ENCODE measurements at places on chromosomes 4 and X. TPM values are rescaled to one million over a fixed set of nuclear protein-coding genes. Genes with fewer than 3 reads are reported as not detected.

SATL1 gene
- not detected for total RNA-seq

STK26 gene
- 1.8 TPM for total RNA-seq

OR13H1 gene
- total RNA-seq = not detected

AREG gene
- 4.0 TPM for total RNA-seq

TTC29 gene
- not detected for total RNA-seq

GRCh38 chr4:165133150-165133549 lies 20.5 kb upstream of the TMEM192 start:
- DNase-seq = no peak

DNA sequence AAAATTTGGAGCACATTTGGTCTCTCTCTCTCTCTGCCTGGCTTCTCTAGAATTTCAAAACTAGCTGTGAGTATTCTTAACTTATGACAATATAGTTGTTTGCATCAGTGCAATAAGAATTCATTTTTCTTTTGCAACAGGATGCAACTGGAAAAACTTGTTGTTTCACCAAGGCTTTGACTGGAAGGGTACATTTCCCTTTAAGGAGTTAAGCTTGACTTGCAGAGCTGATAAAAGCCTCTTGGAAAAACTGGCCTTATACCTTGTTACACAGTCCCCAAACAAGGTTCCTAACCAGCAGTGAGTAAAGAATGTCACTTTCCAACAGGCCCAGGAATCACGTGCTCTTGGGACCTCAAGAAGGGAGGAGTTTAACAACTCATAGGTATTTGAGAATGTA lies 25.9 kb upstream of the ZNF718 start:
- DNase-seq = no peak

DNA sequence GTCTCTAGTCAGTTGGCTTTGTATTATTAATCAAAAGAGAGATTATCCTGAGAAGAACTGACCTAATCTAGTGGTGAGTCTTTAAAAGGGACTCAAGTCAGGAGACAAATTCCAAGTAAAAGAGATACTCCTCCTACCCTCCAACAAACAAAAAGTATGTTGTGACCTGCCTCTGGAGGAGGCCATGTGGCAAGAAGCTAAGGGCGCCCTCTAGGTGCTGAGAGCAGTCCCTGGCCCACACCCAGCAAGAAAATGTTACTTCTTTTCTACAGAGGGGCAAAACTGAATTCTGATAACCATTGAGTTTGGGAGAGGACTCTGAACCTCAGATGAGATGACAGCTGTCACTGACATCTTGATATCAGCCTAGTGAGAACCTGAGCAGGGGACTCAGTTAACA lies 953.6 kb upstream of the AGA start:
- DNase-seq = no peak

GRCh38 chr4:35725131-35725530 lies 519.2 kb downstream of the ARAP2 start:
- no peak for DNase-seq

GRCh38 chrX:7170898-7171297 lies 22.9 kb upstream of the PUDP start:
- DNase-seq = no peak

DNA sequence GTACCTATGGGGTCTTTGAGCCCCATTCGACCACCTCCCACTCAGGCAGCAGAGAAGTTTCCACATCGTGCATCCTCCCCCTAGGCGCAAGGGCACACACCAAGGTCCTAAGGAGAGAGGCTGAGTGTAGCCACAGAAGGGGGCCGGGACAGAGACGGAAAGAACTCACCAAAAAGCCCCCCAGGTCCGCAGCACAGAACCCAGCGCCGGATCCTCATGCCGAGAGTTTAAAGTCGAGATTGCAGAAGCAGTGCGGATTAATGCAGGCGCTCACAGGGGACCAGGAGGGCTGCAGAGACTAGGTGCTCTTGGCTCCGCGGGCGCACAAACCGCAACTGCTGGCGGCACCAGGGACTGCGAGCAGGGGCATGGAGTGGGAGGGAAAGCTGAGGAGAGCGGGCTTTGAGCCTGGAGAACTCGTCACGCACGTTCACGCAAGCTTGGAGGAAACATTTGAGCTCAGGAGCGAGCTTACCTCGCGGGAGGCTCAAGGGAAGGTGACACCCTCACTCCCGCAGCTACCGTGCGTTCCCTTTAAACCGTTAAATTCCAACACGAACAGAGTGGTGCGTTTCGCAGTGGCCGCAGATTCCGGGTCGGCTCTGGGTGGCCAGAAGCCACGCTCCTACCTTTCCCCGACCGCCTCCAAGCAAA lies 8.5 kb downstream of the NKX3-2 start:
- no peak for DNase-seq

DNA sequence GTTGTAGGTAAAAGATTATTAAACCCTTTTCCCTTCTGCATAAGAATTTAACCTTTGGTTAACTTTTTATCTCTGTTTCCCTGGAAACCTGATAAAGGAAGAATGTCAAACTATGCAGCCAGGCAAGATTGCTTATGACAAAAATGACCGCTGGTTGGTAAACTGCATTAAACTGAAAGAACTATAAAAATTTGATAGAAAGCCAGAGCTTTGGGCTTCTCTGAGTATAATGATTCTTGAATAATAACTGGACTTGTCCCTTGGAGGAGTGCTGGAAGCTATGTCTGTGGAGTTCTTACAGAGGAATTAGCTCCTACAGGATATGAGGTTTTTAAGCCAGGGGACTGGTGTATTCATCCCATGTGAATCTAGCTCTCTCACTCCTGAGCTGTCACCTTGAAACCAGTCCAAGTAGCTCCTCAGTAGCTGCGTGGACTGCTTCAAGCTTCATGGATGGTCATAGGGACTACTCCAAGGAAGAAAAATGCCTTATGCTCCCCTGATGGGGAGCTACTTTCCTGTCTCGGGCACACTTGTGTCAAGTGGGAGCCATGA lies 52.0 kb downstream of the RASL11B start:
- no peak for DNase-seq

DNA sequence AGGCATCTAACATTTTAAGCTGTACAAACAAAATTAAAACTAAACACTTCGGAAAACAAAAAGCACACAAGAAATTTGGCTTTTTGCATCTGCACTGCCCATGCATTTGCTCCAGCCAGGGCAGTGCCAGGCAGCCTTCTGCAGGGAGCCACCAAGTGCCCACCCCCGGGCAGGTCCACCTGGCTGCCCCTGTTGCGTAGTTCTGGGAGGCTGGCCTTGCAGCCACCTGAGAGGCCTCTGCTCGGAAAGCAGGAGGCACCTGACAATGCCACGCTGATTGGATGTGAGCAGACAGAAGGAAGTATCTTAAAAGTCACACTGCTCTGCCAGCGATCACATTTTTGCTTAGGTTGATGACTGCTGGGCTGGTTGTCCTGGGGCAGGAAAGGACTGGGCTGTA lies 3.5 kb downstream of the TMEM271 start:
- DNase-seq = no peak

DNA sequence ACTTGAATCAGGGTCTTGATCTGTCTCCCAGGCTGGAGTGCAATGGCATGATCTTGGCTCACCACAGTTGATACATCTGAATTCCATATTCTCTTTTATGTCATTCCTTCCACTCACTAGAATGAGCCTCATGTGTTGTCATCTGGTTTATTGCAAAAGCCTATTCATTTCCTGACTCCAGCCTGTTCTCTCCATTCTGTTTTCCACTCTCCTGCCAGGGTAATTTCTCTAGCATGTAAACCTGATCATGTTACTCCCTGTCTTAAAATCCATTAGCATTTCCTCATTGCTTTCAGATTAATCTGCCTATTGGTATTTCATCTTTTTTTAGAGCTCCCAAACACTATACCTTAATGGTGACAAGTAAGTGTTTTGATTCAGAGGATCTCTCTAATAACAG lies 4.3 kb upstream of the DDX60L start:
- no peak for DNase-seq
